Activated CD4-positive, alpha-beta memory T cell treated with anti-CD3 and anti-CD28 coated beads for 36 hours (primary cell): ENCODE measurements at places on chromosomes 2 and 18.

DNA sequence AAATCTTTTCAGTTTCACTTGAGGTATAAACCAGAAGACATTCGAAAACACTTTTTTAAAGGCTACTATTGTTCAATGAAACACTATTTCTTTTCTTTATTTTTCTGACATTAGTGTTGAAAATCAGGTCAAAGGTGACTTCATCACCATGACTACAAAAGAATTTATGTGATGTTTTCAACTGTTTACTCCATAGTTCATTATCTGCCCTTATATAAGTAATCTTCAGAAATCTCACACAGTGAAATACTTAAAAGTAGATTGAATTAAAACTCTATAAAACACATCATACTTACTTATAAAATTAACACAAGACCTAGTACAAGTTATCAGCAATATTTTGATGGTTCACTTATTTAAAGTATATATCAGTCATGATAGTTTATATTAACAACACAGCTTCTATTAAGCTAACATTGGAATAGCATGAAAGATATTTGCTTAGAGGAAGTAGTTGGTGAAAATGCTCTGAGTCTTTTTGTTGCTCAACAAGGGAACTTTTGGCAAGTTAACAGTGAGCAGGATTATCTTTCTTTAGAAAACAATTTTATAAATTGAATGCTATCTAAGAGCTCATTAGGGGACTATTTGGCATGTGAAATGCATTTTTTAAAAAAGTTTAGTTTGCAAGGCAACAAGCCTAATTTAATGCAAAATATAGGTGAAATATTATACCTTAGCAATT is 60.8 kb downstream of the MC4R start:
- no peak for DNase-seq

DNA sequence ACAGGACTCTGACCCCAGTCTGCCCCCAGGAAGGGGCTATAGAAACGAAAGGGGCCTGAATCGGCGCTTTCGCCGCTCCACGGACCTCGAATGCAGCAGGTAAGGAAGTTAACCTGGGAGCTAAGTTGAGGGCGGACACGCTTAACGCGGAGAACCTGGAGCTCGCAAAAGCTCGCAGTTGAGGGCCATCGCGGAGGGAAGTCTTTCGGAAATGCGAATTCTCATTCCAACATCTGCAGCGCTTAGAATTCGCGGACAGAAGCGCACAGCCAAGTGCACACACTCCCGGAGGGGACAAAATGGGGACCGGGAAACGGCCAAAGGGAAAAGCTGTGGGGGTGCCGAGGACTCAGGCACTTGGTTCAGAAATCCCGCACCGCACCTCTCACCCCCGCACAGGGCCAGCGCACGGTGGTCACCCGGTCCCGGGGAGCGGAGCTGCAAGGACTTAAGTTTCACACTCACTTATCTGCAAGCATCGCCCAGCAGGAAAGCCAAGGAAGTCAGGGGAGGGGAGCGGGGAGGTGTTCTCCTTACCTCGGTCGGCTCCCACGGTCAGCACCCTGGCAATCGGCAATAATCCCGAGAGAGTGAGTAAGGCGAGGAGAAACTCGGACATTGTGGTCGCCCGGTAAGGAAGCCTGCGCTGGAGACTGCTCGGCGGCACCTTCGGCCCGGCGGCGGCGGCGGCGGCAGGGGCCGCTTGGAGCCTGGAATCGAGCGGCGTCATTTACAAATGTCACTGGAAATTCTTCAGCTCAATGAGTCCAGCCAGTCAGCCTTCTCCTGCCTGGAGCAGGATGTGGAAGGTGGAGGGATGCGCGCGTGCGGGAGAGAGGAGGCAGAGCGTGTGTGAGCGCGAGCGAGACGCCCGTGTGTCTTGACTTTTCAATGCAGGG is 456 bp downstream of the LRP1B start:
- DNase-seq = no peak

DNA sequence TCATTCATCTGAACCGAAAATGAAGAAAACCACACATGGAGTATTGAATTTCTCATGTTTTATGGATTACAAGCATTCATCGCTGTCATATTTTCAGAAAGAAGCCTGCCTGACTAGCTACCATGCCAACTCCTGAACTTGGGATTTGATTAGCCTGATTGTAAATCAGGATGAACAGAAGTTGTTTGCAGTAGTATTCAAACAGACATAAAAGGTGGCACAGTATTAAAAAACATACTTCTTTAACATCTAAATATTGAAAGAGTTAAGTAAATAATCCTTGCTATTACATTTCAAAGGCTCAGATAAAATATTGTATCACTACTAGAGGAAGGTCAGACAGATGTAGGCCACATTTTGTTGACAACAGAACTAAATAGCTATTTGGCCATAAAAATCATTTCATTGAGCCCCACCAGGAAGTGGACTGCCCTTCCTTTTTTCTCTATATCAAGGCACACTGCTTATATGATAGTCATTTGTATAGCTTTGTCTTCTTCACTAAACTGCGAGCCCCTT is 21.6 kb downstream of the SLC38A11 start:
- DNase-seq = no peak

DNA sequence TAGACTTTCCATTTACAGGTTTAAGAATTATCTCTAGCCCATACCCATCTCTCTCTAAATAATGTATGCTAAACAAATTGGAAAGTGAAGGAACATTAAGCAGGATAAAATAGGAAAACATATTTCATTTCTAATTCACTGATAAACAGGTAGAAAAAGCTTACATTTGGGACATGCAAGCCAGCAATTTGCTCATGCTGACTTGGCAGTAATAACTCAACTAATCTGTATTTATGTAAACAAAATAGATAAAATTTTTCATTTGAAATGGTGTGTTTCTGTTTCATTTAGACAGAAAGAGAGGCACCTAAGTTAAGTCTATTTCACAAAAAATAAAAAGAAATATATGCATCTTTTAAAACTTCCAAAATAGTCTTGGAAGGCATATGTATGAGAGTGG is 877.3 kb upstream of the LRRTM1 start:
- no peak for DNase-seq

DNA sequence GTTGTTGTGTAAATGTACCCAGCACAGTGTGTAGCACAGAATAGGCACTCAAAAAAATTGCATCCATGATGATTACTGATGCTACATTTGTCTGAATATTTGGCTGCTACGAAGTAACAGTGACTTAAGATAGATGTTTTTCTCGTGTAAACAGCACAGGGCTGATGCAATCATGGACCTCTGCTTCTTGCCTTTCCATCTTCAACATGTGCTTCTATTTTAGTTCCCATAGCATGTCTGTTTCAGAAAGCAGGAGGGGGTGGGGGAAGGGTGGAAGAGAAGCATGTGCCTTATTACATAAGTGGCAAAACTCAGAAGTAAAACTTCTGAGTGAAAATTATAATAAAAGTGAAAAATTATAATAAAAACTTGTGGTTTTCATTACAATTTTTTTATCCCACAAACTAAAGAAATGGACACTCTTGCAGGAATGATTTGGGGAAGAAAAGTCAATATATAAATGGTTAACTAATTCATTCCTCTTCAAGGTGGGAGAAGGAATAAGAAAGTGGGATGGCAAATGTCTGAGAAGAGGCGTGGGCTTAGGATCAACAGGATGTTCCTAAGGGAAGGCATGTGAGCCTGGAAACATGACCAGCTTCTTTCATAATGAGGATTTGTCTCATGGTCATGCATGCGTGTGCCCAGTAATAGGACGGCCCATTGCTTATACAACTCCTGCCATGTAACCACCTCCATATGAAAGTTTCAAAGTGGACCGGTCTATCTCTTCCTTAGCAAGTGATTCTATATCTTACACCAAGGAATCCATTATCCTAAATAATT is 27.2 kb downstream of the CCBE1 start:
- DNase-seq = no peak

- DNase-seq = no peak
These were observed 135.1 kb downstream of the CELF4 start for GRCh38 chr18:37430357-37431076.

- DNase-seq = no peak
These were observed 94.2 kb downstream of the POLR1A start for GRCh38 chr2:86011449-86011941.

DNA sequence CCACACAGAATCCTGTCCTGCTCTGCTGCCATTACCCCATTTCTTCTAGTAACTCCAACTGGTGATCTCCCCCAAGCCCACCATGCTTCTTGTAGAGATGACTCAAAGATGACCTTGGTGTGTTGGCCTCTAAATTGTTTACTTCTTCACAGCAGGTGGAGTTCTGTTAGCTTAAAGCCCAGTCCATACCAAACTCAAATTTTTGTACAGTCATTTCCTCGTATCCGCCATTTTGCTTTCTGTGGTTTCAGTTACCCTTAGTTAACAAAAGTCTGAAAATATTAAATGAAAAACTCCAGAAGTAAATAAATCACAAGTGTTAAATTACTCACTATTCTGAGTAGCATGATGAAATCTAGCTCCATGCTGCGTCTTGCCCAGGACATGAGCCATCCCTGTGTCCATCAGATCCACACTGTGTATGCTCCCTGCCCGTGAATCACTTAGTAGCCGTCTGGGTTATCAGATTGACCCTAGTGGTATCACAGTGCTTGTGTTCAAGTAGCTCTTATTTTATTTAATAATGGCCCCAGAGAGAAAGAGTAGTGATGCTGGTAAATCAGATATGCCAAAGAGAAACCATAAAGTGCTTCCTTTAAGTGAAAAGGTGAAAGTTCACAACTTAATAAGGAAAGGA is 133.3 kb upstream of the NOL4 start:
- no peak for DNase-seq

DNA sequence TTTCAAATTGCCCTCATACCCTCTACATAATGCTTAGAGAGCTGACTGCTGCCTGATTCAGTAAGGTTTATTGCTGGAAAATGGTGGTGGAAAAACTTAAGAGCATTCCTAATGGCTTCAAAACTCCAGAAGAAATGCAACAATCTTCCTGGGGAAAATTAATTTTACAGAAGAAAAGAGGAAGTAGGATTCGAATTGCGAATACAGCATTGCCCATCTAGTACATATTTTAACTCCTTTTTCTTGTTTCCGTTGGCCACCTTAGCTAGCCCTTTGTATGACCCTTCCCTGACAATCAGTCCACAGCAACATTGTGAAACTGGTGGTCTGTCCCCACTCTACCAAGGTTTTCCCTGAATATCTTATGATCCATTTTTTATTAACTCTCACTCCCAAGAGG is 224.7 kb downstream of the MTX2 start:
- no peak for DNase-seq

GRCh38 chr2:20281876-20282275 is 56.9 kb upstream of the SDC1 start:
- no peak for DNase-seq

GRCh38 chr2:179304424-179304823 is 39.8 kb upstream of the SESTD1 start:
- DNase-seq = no peak

DNA sequence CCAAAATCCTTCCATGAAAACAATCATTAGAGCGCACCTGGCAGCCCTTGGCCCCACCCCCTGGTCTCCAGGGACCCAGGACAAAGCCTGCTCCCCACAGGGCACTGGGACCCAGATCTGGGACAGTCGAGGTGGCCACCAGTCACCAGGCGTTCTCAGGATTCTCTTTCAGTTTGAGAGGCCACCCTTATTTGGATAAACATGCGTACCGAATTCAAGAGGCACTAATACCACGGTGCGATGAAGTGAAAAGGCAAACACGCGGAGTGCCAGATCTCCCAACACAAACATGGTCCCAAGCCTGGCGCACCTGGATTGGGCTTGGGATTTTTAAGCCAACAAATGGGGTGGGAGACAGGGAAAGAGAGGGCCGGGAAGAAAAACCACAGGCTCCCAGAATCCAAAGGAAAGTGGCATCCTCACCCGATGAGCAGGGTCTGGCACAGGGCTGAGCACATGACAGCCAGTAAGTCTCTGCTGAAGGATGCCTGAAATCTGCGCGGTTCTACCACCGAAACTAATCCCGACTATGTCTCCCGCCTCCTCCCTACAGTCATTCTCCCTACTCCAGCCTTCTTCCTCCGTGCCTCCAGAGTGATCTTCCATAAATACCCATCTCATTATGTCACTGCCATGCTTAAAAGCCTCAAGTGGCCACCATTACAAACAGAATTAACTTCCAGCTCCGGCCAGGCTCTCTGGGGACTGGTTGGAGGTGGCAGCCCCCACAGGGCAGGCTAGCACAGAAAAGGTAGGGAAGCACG is 60.9 kb upstream of the KLHL29 start:
- no peak for DNase-seq

GRCh38 chr2:151523850-151524249 is 114.1 kb downstream of the RIF1 start:
- no peak for DNase-seq

DNA sequence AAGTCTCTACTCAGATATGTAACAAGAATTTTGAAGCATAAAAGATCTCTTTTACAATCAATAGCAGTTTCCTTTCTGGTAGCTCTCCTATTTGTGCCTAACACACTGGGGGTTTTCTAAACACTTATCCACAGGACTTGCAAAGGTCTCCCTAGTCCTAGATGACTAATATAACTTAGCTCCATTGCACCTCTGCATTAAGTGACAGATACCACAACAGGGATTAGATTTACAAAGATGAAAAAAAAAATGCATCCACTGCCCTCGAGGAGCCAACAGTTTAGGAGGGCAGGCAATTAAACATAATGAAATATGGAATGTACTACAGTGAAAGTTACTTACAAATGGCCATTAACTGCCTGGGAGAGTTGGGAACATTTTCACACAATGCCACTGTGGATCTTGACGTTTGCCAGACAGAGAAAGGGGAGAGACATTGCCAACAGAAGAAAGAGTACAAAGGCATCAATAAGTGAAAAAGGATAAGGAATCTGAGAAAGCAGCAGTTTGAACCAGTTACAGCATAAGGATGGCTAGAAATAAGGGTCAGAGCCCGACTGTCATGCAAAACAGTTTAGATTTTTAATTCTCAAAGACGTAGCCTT is 14.3 kb downstream of the PPP3R1 start:
- DNase-seq = no peak

DNA sequence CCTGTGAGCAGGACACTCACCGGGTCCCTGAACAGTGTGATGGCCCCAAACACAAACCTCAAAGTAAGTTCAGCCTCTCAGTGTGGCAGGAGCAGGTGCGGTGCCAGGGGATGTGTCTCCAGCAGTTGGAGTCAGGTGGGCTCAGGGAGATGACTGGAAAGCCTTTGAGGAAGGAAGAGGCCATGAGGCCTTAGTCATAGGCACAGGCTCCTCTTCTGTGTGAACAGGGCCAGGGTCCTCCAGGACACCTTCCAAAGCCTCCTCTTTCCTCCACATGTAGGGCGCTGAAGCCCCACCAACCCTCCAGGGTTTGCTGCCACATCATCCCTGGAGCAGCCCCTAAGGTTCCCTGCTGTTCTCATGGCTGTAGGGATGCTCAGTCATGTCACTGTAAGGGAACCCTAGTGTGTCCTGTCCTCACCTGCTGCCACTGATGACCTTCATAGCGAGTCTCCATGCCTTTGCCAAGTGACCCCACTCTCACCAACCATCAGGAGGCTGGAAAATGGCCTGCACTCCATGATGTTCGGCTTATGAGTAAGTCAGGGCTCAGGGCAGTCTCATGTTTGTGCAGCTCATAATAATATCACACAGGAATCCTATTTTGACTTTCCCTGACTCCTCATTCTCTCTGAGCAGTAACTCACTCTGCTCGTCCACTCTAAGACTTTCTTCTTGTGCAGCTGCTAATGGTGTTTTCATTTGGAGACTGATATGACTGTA is 1152.9 kb downstream of the RPIA start:
- DNase-seq = no peak

- no peak for DNase-seq
These were observed 235.6 kb upstream of the MYT1L start for GRCh38 chr2:2566396-2567323.
